NCI-H524 treated with DMSO at 0.1 percent for 48 hours (cell line): ENCODE measurements at places on chromosomes 2 and 18.

- DNase-seq, result no peak
These were observed 6.6 kb upstream of the NTSR2 start for GRCh38 chr2:11676640-11677039.

DNA sequence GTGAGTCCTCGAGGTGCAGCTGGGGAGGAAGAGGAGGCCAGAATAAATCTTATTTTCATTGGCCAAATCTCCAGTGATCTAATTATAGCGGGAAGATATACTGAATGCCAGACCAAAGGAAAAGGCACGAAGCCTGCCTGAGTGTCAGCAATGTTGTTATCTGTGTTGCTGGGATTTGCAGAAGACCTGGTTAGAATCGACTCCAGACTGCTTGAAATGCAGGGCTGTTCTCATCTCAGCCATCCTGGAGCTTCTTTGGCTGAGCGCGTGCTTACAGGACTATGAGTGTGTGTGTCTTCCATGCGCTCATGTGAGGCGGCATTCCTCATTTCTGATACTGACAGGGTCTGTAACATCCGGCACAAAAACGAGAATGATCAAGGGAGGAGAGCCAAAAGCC lies 81.2 kb downstream of the TSN start:
- DNase-seq, result no peak

GRCh38 chr2:182890305-182890704 lies 23.9 kb upstream of the FRZB start:
- DNase-seq, result no peak

DNA sequence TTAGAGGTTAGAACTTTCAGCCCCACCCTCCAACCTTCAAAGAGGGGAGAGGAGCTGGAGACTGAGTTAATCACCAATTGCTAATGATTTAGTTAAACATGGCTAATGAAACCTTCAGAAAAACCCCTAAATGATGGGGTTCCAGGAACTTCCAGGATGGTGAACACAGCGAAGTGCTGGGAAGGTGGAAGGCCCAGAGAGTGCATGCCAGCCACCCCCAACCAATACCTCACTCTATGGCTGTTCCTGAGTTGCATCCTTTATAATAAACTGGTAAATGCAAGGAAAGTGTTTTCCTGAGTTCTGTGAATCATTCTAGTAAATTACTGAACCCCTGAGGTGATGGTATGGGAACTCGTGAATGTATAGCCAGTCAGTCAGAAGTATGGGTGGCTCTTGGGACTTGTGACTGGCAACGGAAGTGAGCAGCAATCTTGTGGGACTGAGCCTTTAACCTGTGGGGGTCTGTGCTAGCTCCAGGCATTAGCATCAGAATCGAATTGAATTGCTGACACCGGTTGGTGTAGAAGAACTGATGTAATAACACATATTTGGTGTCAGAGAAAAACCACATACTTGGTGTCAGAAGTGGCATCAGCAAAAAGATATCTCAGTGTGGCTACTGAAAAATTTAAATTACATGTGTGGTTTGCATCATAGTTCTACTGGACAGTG lies 37.4 kb downstream of the NPHP1 start:
- no peak for DNase-seq

DNA sequence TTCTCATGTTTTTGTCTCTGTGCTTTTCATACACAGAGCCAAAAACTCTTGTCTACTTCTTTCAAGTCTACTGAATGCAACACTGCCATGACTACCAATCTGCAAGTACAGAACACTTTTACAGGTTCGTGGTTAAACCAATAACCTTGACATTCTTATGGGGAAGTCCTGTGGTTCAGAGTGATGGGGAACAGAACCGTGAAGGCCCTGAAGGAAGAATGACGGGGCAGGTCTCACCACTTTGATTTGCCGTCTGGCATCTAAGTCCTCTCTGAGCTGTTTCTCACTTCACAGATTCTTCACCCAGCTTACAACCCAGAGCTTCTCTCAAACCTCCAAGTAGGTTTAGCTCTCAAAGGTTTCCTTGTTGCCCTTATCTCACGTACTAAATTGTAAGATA lies 117.5 kb upstream of the SNTG2 start:
- no peak for DNase-seq

- DNase-seq, result no peak
These were observed 114.6 kb downstream of the PHLPP1 start for GRCh38 chr18:62829936-62830335.

- no peak for DNase-seq
These were observed 2.2 kb downstream of the MYO3B start for GRCh38 chr2:170180031-170180566.

GRCh38 chr2:72116081-72116533 lies 31.6 kb downstream of the CYP26B1 start:
- no peak for DNase-seq

DNA sequence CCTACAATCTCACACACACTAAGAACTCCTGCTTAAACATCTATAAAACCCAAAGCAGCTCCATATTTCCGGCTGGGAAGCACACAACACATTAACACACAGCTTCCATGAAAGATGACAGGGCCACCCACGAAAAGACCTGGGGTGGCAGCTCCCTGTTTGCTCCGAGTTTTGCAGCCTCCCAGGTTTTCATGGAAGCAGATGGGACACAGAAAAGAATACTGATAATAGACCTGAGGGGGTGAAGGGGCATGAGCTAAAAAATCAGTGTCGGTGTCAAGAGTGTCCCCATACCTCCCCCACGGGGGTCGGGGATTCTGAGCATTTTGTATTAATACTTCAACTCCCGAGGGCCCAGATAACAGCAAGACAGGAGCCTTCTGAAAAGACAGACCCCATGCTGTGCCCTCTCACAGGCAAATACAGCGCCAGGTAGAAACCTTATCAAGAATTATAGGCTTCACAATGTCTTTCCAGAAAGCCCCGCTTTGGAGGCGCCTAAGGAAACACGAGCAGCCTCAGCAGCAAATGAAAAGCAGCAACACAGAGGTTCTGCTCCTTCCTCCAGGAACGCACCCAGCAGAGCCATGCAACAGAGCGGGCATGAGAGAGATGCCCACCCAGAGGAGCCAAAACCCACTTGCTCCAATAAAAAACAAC lies 50.5 kb downstream of the ZNF516 start:
- no peak for DNase-seq

DNA sequence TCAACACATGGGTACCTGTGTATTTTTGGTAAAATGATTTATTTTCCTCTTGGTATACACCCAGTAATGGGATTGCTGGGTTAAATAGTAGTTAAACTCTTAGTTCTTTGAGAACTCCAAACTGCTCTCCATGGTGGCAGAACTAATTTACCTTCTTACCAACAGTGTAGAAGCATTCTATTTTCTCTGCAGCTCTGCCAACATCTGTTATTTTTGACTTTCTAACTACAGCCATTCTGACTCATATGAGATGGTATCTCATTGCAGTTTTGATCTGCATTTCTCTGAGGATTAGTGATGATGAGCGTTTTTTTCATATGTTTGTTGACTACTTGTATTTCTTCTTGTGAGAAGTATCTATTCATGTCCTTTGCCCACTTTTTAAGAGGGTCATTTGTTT lies 180.6 kb downstream of the FSIP2 start:
- DNase-seq, result no peak

DNA sequence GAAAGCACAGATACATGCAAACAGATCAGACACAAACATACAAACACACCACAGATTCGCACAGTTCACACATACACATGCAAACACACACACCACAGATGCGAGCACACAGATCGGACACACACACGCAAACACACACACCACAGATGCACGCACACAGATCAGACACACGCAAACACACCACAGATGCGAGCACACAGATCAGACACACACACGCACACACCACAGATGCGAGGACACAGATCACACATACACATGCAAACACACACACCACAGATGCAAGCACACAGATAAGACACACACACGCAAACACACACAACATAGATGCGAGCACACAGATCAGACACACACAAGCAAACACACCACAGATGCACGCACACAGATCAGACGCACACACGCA lies 149.0 kb downstream of the PXDN start:
- no peak for DNase-seq

- DNase-seq, result no peak
These were observed 48.0 kb upstream of the TGIF1 start for GRCh38 chr18:3401669-3402620.

DNA sequence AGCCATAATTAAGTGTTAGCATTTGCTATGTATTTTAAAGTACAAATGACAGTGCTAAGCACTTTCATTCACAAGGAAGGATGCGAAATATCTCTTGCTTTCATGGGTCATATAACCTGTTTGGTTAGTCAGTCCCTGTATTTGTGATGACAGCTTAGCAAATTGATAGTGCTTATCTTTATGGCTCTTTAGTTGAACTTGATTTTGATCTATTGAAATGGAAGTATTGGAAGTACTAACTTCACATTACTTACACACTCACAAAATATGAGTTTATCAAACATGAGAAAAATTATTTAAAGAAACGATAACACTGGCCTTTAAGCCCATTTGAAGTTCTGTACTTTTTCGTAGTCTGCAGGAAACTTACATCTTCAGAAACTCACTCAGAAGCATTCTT lies 97.4 kb upstream of the NEUROD1 start:
- no peak for DNase-seq

GRCh38 chr2:169822785-169823392 lies 1.8 kb downstream of the METTL5 start:
- no peak for DNase-seq

- no peak for DNase-seq
These were observed 58.1 kb upstream of the SLC66A3 start for GRCh38 chr2:11097038-11097720.

DNA sequence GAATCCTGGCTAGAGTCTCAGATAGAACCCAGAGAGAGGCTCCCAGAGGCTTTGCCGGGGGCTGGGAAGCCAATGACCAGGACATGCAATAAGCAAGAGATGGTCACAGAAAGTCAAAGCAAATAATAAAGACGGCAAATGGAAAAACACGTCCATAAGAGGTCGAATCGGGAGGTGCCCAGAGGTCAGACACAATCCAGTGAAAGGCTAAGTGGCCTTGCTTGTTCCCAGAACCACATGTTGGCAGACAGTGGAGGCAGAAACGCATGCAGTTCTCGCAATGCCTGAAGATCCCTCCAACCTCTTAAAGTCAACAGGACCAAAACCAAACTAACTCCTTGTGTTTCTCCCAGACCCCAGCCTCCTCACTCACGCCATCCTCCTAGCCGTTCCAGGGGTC lies 3.0 kb downstream of the CYB5A start:
- DNase-seq, result no peak
